T-cell (primary cell): ENCODE measurements at places on chromosomes 16 and 17. TPM values are rescaled to one million over a fixed set of nuclear protein-coding genes. Genes with fewer than 3 reads are reported as not detected.

UMOD gene
- not detected for total RNA-seq

FBXW10B gene
- 0.85 TPM for total RNA-seq

KCNJ16 gene
- total RNA-seq = not detected

ACSM2A gene
- total RNA-seq = not detected

PRAC2 gene
- total RNA-seq = not detected

FAM117A gene
- 99.1 TPM for total RNA-seq

SEPTIN12 gene
- not detected for total RNA-seq

GUCY2D gene
- total RNA-seq = not detected

FBXL20 gene
- total RNA-seq = 25.5 TPM

TOB1 gene
- total RNA-seq = 310 TPM

SLC25A19 gene
- total RNA-seq = 25.9 TPM

MYH2 gene
- total RNA-seq = not detected

LDHD gene
- 0.26 TPM for total RNA-seq

GNAO1 gene
- 12.6 TPM for total RNA-seq

RAB11FIP4 gene
- 72.6 TPM for total RNA-seq

FBXW10 gene
- total RNA-seq = 0.12 TPM

ADAM11 gene
- total RNA-seq = 0.68 TPM

CA5A gene
- not detected for total RNA-seq

ZNF624 gene
- 6.5 TPM for total RNA-seq

MRPL10 gene
- total RNA-seq = 41.3 TPM

MSLN gene
- total RNA-seq = 0.60 TPM

C1QTNF8 gene
- total RNA-seq = not detected

LRRC75A gene
- total RNA-seq = 7.8 TPM

RNU2-1 gene
- total RNA-seq = 3,278 TPM

DNAH3 gene
- total RNA-seq = not detected

IRX3 gene
- not detected for total RNA-seq

CRISPLD2 gene
- 1.4 TPM for total RNA-seq

NOL3 gene
- 5.2 TPM for total RNA-seq

CLDN9 gene
- total RNA-seq = not detected

ASPHD1 gene
- not detected for total RNA-seq

GRB7 gene
- 0.19 TPM for total RNA-seq

RUNDC3A gene
- not detected for total RNA-seq

ZNF423 gene
- 0.07 TPM for total RNA-seq

TSNAXIP1 gene
- 0.30 TPM for total RNA-seq

KRTAP4-1 gene
- not detected for total RNA-seq

KRTAP2-3 gene
- total RNA-seq = not detected

KRT32 gene
- total RNA-seq = not detected

AFMID gene
- 3.4 TPM for total RNA-seq

LPO gene
- total RNA-seq = not detected

MMP25 gene
- total RNA-seq = 4.1 TPM

WNT9B gene
- not detected for total RNA-seq

SP2 gene
- total RNA-seq = 32.8 TPM

P2RX5 gene
- 19.6 TPM for total RNA-seq

CCDC40 gene
- 3.1 TPM for total RNA-seq

GID4 gene
- 11.9 TPM for total RNA-seq

CCL14 gene
- total RNA-seq = not detected

GRN gene
- 46.2 TPM for total RNA-seq

ODF4 gene
- not detected for total RNA-seq

SLC12A3 gene
- not detected for total RNA-seq

HES7 gene
- total RNA-seq = 1.6 TPM

CNGB1 gene
- not detected for total RNA-seq

TMC8 gene
- total RNA-seq = 631 TPM

HOXB4 gene
- 1.5 TPM for total RNA-seq

GALNS gene
- 58.4 TPM for total RNA-seq
